OCI-LY7 (cell line): ENCODE measurements at places on chromosomes 13 and 19. TPM values are rescaled to one million over a fixed set of nuclear protein-coding genes. Genes with fewer than 3 reads are reported as not detected.

GRCh38 chr13:75468098-75468497 is 13.9 kb downstream of the TBC1D4 start:
- DNase-seq = no peak

DNA sequence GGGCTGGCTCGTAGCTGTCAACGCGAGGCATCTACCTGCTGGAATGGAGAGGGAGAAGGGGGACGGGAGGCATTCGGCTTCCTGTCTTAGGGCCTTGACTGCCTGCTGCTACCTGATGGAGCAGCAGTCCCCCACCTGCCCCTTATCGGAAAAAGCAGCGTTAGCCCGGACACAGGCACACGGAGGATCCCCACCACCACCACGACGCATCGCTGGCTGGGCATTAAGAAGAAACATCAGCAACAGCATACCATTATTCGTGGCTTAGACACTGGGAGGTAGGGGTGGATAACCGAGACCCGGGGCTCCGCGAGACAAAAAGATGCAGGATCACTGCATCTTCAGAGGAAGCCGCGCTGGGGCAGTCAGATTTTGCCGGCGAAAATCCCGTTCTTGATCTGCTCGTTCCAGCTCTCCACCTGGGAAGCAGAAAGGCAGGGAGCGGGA is 1.1 kb downstream of the COX6B2 start:
- DNase-seq = no peak

DNA sequence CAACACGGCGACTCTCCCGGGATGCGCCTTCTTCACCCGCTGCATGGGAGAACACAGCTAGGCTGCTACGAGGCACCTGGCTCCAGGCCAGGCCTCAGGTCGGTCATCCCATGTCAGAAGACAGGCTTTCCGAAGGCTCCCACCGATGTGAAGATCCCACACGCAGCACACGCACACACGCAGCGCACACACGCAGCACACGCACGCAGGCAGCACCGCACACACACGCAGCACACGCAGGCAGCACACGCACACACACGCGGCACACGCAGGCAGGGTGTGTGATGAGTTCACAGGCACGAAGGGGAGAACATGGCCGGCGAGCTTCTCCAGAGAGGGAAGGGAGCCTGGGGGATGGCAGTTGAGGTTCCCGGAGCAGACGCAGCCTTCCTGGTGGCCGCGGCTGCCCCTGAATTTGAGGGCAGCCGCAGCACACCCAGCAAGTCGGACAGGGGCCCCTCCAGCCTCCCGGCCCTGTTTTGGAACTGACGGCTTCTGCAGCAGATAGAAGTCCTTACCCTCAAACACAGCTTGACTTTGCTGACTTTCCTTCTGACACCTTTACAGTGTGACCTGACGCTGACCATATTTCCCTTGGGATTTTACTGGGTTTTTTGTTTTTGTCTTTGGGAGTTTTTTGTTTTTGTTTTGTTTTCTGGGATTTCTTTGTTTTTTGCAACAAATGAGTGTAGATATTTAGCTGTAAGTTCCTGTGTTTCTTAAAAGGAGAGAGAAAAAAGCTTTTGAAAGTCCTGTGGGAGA is 55.9 kb downstream of the RASA3 start:
- DNase-seq = no peak

DNA sequence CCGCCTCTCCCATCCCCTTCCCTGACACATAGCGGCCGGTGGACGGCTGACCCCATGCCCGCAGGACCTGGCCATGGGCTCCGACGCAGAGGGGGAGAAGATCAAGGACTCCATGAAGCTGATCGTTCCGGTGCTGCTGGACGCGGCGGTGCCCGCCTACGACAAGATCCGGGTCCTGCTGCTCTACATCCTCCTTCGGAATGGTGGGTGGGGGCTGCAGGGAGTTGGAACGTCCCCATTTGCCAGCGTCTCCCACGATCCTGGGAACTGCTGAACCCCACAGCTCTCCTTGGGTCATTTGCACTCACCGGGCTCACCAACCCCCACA is 7.6 kb downstream of the STXBP2 start:
- no peak for DNase-seq

DNA sequence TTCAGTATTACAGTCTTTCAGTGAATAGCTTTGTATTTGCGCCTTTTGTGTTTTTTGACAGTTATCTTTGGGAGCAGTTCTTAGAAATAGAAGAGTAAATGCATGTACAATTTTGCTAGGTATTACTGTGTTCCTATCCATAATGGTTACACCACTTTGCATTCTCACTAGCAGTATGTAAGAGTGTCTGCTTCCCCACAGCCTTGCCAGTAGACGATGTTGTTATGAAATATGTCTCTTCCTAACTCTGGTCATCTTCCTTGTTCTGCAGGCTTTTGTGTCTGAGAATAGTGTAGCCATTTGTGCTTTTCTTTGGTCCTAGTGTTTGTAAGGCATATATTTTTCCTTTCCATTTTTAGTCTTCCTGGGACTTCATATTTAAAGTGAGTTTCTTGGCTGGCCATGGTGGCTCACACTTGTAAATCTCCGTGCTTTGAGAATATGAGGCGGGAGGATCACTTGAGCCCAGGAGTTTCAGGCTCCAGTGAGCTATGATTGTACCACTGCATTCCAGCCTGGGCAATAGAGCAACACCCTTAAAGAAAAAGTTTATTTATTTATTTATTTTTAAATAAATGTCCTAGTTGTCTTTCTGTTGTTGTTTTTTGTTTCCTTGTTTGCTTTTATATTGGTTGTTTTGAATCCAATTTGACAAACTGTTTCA is 140.3 kb downstream of the PDS5B start:
- DNase-seq = no peak

DNA sequence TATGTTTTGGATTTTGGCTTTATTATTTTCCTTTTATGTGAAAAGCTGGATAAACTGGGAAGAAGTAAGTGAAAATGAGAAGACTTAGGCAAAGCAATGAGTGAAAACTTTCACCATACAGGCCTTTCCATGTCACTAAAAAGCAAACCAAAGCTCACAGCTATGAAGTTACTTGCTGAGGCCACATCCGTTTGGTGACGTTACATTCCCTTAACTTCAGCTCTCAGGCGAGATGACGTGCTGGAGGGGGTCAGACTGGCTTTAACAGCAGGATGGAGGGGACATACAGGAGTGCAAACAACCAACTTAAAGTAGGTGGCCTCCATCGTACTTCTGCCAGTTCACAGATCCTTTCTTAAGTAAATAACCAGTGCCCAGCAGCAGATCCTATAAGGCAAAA is 522.3 kb downstream of the MYO16 start:
- DNase-seq = no peak

DNA sequence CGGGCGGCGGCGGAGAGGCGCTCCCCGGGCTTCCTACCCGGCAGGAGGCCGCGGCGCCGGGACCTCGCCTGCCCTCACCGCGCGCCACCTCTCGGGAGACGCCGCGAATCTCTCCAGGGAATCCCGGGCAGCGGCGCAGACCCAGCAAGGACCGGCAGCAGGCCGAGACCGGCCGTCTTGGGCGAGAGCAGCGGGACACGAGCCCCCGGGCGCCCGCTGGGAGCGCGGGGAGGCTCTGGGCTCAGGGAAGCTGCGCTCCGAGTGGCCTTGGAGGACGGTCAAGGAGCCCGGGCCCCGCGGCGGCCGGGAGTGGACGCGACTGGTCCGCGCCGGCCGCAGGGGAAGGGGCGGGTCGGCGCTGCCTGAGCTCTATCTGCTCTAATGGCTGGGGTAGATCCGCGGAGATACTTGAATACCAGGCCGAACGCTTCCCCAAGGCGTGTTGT is 14.7 kb downstream of the CDX2 start:
- DNase-seq = no peak

DNA sequence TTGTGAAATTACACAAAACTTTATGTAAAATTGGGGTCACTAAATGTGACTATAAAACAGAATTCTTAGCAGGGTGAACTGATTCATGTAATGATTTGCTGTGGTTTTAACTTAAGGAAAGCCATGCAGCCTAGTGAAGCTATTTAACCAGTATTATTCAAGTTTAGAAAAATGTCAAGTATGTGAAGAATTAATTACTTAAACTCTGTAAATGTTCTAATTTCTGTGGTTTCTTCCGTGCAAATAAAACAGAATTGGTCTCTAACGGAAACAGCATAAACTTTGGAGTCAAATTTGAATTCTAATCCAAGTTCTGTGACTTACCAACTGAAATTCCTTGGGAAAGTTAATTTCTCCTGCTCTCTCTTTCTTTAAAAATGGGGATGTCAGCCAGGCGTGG is 13.3 kb downstream of the CDC16 start:
- DNase-seq = no peak

DNA sequence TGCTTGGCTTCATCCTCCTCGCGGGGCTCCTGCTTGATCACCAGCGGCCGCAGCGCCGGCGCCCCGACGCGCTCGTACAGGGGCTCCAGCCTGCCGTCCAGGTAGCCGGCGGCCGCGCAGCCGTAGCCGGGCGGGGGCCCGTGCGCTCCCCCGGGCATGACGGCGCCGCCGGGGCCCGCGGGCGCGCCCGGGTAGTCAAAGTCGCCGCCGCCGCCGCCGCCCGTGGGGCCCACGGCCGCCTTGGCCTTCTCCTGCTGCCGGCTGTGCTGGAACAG is 497 bp downstream of the CEBPA start:
- no peak for DNase-seq

GRCh38 chr13:109400624-109401257 is 385.6 kb downstream of the IRS2 start:
- no peak for DNase-seq

DNA sequence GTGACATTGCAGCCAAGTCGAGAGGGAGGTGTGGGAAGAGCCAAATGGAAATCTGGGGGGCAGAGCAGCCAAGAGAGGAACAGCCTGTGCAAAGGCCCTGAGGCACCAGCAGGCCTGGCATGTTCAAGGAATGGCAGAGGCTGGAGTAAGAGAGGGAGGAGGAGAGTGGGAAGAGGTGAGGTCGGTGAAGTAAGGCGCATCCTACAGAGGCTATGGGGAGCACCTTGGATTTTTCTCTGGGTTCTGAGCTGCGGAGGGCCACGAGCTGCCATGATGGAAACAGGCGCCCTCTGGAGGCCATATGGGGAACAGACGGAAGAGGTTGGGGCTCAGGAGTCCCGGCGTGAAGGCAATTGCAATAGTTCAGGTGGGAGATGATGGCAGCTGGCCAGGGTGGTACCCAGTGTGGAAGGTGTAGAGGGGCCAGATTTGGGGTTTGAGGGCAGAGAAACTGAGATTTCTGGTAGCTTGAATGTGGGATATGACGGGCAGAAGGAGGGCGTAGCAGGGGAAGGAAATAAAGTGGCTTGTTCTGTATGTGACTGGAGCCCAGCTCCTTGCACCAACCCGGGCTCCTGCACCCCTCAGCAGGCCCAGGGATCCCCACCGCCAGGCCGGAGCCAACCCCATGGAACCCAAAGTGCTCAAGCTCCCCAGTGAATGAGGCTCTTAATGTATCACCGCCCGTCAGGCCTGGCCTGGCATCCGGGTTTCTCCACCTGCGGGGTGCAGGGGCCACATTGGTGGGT is 20.5 kb upstream of the STRN4 start:
- peak; percentile 73 for DNase-seq

GRCh38 chr13:99434258-99434788 is 66.9 kb upstream of the TM9SF2 start:
- DNase-seq = no peak

GRCh38 chr19:48351341-48351752 is 12.4 kb downstream of the TMEM143 start:
- DNase-seq = peak; percentile 69

- DNase-seq = no peak
These were observed 18.6 kb downstream of the POP4 start for GRCh38 chr19:29624489-29625185.

DNA sequence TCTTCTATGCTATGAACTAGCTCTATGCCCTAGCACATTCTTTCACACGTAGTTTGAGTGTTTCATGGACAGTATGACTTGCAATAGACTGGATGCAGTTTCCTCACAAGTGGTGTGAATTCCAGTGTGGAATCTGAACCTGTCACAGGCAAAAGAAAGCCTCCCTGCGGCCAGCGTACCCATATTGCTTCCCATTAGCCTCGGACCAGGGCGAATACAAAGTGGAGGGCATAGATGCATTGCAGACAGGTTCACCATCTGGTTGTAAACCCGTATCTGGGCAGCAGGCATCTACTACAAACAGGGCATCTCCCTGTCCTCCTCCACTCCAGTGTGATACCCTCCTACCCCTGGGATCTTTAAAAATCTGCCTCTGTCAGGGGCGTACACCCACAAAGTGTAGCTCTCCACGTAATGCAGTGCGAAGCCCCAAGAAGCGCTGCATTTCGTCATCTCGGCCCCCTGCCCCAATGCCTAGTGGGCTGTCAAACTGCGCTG is 1.4 kb upstream of the CIC start:
- no peak for DNase-seq

GRCh38 chr13:59846845-59847620 is 316.7 kb downstream of the DIAPH3 start:
- no peak for DNase-seq

DNA sequence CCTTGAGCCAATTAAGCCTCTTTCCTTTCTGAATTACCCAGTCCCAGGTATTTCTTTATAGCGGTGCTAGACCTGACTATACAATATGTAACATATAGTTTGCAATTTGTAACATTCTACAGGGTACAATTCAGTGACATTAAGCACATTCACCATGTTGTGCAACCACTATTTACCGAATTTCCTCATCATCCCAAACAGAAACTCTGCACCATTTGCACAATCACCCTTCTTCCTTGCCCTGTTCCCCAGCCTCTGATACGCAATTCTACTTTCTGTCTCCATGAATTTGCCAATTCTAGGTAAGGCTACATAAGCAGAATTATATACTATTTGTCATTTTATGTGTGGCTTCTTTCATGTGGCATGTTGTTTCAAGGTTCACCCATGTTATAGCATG is 13.7 kb upstream of the SIGLEC10 start:
- DNase-seq = no peak

- DNase-seq = no peak
These were observed 149 bp downstream of the MED26 start for GRCh38 chr19:16627928-16628182.

GRCh38 chr13:20526664-20527063 is 1.0 kb upstream of the CRYL1 start:
- DNase-seq = no peak

Gene ZNF99
- not detected in 2 replicates for total RNA-seq

Gene FCER2
- 3.9 and 4.6 TPM in 2 replicates for total RNA-seq

Gene FGF9
- total RNA-seq = 11.4 and 14.4 TPM in 2 replicates

Gene KLK3
- total RNA-seq = not detected in 2 replicates

Gene SLC5A5
- total RNA-seq = not detected in 2 replicates

Gene KIRREL2
- 2.0 and 2.2 TPM in 2 replicates for total RNA-seq

Gene DPF1
- 11.3 and 11.4 TPM in 2 replicates for total RNA-seq

Gene C13orf42
- not detected in 2 replicates for total RNA-seq
